ENCODE measurements at places on chromosomes 3 and 15. TPM values are rescaled to one million over a fixed set of nuclear protein-coding genes. Genes with fewer than 3 reads are reported as not detected.

GRCh38 chr3:106839576-106840280 is 537.5 kb upstream of the CCDC54 start:
- H3K4me3 ChIP-seq = no peak overlapping the region
- peaks cover 25% of the 10 kb centered on the region for H3K4me1 ChIP-seq
- 0 out of 2 replicates have a peak overlapping the region, but pooled peaks have one; percentile 4 for H3K27ac ChIP-seq
- 0 out of 2 replicates have a peak, but pooled peaks cover 2% of the 10 kb centered on the region for H3K27me3 ChIP-seq

The CYP19A1 gene
- total RNA-seq = not detected

DNA sequence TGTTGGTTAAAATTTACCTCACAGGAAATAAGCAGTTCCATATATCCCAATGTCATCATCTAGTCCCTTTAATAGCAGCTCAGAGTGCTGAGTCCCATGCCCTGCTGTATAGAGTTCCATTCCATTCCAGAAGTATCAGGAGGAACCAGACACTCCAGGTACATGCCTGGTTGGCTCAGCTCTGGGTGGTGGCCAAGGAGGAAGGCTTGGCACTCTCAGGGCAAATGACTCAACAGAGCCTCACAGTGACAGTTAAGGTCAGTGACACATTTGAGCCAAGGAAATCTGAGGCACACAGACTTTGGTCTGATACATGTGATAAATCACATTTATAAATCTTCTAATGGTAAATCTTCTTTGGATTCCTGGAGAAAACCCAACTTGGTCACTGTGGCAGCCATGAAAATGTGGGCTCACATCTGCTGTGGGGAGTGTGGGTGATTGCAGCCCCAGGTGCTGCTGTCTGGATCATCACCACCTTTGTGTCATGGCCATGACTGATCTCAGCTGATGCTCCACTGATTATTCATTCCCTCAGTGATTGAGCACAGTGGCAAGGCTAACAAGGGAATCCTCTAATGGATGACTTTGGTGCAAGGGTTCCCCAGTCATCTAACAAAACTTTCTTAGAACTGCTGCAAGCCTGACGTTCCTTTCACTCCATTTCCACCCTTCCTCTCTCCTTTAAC is 9.3 kb downstream of the HHLA2 start:
- peaks cover 10% of the 10 kb centered on the region for H3K4me1 ChIP-seq
- H3K4me3 ChIP-seq = no peak overlapping the region
- no peaks in the 10 kb centered on the region for H3K36me3 ChIP-seq
- no peak for DNase-seq
- H3K27ac ChIP-seq = no peak overlapping the region

GRCh38 chr15:93118904-93119303 is 29.9 kb upstream of the RGMA start:
- H3K4me3 ChIP-seq = no peak overlapping the region
- no peak for DNase-seq
- H3K36me3 ChIP-seq = no peaks in the 10 kb centered on the region
- no peak overlapping the region for H3K27ac ChIP-seq
- no peaks in the 10 kb centered on the region for H3K27me3 ChIP-seq

The CLDN11 gene
- total RNA-seq = 12.6 TPM

- H3K4me3 ChIP-seq = no peak overlapping the region
- H3K27me3 ChIP-seq = no peaks in the 10 kb centered on the region
- H3K36me3 ChIP-seq = no peaks in the 10 kb centered on the region
- no peak for DNase-seq
Measured at GRCh38 chr3:37763309-37763708, 98.4 kb upstream of the CTDSPL start.

DNA sequence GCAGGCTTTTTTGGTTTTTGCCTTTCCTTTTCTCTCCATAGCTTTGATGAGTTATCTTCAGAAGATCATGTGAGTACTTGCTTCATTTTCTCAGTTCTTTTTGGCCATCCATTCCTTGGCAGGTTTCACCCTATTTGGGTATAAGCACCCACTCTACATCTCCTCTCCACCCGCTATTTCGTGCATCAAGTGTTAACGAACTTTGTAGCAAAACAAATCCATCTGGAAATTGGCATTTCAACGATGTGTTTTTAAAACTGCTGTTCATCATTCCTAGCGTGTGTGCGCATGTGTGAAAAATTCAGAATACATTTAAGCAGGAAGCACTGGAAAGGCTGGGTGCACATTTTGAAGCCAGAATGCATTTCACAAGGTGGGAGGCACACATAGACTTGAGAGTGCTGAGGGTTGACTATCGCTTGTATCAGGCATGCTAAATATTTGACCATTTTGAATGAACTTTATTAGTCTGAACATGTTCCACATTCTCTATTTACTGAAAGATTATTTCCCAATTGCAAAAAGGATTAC is 89.7 kb upstream of the FHIT start:
- peaks cover 3% of the 10 kb centered on the region for H3K4me1 ChIP-seq
- no peak overlapping the region for H3K4me3 ChIP-seq
- DNase-seq = no peak

GRCh38 chr15:33380406-33380805 is 69.6 kb downstream of the RYR3 start:
- H3K4me1 ChIP-seq = 0 out of 2 replicates have a peak, but pooled peaks cover 3% of the 10 kb centered on the region
- DNase-seq = no peak
- no peak overlapping the region for H3K27ac ChIP-seq
- H3K4me3 ChIP-seq = no peak overlapping the region
- H3K27me3 ChIP-seq = no peaks in the 10 kb centered on the region

Measured in WTC11 (cell line).